Hematopoietic multipotent progenitor cell treated with erythropoietin and hydrocortisone succinate and interleukin-3 and kit ligand, for 15 days (in vitro differentiated cells): ENCODE measurements at places on chromosomes 6 and 20.

- DNase-seq, result no peak
Observed at GRCh38 chr6:129890164-129890563, 29.0 kb upstream of the TMEM244 start.

DNA sequence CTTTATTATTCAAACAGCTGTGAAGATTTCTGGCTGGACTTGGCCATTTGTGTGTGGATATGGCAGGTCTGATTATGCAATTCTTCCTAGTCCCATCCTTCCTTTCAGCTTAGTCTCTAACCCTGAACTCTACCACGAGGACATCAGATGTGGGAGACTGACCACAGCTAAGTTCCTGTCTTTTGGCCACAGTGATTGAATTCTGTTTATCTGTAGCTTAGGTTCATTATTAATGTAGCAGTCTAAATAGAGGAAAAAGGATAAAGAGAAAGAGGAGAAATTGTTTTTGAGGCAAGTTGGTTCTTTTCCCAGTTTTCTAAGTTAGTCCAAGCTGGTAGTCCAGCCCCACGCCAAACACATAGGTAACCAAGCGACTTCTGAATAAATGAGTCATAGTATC lies 598.9 kb downstream of the RFPL4B start:
- DNase-seq, result no peak

GRCh38 chr6:121651420-121651819 lies 216.0 kb downstream of the GJA1 start:
- no peak for DNase-seq

GRCh38 chr6:40252531-40253258 lies 318.4 kb upstream of the MOCS1 start:
- no peak for DNase-seq

- no peak for DNase-seq
Observed at GRCh38 chr6:151721146-151721545, 86.3 kb upstream of the ESR1 start.

GRCh38 chr6:120211955-120212792 lies 862.6 kb upstream of the MAN1A1 start:
- DNase-seq, result no peak

DNA sequence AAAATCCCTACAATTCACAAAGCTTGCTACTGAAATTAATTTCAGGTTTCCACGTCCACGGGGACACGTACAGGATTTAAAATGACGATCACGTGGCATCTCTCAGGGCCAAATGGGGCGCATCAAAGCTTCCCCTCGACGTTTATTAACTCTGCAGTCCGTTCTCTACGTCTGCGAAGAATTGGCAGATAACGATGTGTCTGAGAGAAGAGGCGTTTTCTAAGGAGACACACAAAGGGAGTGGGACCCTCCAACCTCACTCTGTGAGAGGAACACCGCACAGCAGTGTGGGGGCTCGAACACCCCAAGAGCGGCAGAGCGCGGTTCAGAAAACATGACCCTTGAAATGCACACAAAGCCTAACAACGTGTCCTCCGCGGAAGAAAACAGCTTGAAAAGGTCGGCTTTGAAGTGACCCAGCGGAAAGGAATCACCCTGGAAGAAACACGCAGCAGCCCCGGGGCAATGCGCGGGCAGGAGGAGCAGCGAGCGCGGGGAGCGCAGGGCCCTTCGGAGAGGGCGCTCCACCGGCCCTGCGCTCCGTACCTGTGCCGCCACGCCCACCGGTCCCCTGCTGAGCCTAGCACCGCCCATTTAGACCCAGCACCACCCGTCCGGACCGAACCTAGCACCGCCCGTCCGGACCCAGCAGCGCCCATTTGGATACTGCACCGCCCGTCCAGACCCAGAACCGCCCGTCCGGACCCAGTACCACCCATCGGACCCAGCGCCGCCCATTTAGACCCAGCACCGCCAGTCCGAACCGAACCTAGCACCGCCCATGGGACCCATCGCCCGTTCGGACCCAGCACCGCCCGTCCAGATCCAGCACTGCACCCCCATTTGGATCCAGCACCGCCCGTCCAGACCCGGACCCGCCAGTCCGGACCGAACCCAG lies 1.1 kb upstream of the AFDN start:
- DNase-seq, result no peak

- DNase-seq, result no peak
Observed at GRCh38 chr6:100296810-100297544, 167.7 kb downstream of the SIM1 start.

DNA sequence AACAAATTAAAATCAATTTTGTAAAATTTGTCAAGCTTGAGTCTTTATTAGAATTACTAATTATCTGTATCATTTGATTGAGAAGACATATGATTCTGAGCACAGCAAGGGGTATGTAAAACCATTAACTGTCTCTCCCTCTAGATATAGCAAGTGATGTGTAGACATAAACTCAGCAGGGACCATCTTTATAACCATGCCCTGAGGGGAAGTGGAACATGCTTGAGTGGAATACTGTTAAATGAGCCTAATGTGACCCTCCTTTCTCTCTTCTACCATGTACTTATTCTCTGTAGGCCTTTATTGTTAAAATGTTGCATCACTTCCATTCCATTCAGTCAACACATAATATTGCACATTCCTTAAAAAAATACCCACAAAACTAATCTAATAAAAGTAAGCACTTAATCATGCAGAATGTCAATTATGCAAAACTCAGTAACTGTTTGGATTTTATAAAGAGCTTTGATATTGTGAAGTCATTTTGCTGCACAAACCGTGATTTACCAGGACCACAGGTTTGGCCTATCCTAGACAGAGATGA lies 896.6 kb upstream of the MANEA start:
- DNase-seq, result no peak

- no peak for DNase-seq
Observed at GRCh38 chr20:4375881-4376280, 345.8 kb upstream of the PRND start.

GRCh38 chr6:159716247-159717096 lies 10.8 kb upstream of the WTAP start:
- no peak for DNase-seq

GRCh38 chr20:2633381-2633780 lies 19.1 kb upstream of the NOP56 start:
- no peak for DNase-seq

- no peak for DNase-seq
Observed at GRCh38 chr6:13924949-13925881, at the start of gene RNF182. TSS of gene RNF182 (plus strand) at chr6:13924952. CDS start at chr6:13977120, 52,168 bp downstream.

DNA sequence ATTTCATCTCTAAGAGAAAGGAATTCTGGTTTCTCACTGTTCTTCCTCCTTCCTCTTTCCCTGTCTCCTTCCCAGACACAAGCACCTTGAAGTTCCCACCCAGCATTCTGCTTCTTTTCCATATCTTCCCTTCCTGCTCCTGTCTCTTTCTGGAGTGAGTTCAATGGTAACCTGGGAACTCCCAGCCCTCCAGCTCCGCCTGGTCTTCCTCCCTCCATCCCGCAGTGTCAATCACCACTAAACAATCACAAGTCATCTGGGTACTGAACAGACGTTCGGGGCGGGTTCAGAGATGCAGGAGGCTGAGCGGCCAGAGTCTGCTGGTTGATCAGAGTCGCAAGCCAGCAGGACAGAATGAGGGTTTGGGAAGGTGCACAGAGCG lies 7.7 kb downstream of the TTBK1 start:
- DNase-seq, result no peak

- DNase-seq, result no peak
Observed at GRCh38 chr20:50569864-50570836, 60.0 kb downstream of the PTPN1 start.

GRCh38 chr6:13712599-13712898 lies 914 bp upstream of the RANBP9 start:
- no peak for DNase-seq

GRCh38 chr20:54479138-54479906 lies 3.9 kb downstream of the DOK5 start:
- DNase-seq, result no peak

GRCh38 chr6:137926207-137926731 lies 59.2 kb downstream of the TNFAIP3 start:
- DNase-seq, result no peak

GRCh38 chr6:140636908-140637402 lies 1262.5 kb upstream of the CITED2 start:
- no peak for DNase-seq

- DNase-seq, result peak; percentile 39
Observed at GRCh38 chr20:41692479-41693135, 74.4 kb upstream of the CHD6 start.

DNA sequence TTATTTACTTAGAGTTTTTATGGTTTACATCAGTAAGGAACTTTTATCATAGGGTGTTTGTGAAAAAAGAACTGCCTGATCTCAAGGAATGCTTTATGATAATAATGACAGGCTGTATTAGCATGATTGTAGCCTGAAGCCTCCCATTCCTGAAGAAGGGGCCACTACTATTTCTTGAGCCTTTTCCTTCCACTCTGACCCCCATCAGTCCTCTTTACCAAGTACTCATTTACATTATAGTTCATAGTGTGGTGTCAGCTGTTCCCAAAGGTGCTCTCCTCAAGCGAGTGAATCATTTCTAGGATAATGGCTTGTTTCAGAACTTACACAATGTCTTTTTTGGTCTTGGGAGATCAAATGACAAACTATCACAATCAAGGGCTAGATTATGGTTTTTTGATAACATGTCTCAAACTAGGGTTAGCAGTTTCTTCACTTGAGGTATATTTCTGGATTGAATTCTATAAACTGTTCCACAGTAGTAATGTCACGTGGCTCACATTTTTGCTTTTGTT lies 283.6 kb downstream of the CDKAL1 start:
- DNase-seq, result no peak
